Breast epithelium (tissue), 4 donors: ENCODE measurements at places on chromosomes 5 and 9. TPM values are rescaled to one million over a fixed set of nuclear protein-coding genes. Genes with fewer than 3 reads are reported as not detected.

Gene ZNF622
- 27.9 TPM for total RNA-seq

Gene ACER2
- total RNA-seq, result 11.0 TPM

Gene BTNL8
- 0.16 TPM for total RNA-seq

Gene QRFP
- total RNA-seq, result not detected

Gene SLC34A3
- not detected for total RNA-seq

Gene PAPPA
- total RNA-seq, result 3.4 TPM

Gene CBY3
- not detected for total RNA-seq

Gene IL9
- not detected for total RNA-seq

Gene ANKRD31
- 0.59 TPM for total RNA-seq

Gene BNC2
- total RNA-seq, result 21.1 TPM

Gene NUDT12
- total RNA-seq, result 12.8 TPM

Gene TMEM174
- total RNA-seq, result not detected

Gene SCGB3A2
- not detected for total RNA-seq

Gene PCDHGB4
- total RNA-seq, result 8.9 TPM
